Activated CD8-positive, alpha-beta memory T cell treated with anti-CD3 and anti-CD28 coated beads, Interleukin-2, amount 50 U/mL, for 4 hours (primary cell): ENCODE measurements at places on chromosomes 13 and 19.

GRCh38 chr19:18308051-18308947 is 14.6 kb downstream of the LSM4 start:
- DNase-seq, result no peak

- DNase-seq, result no peak
Measured at GRCh38 chr13:95544293-95544692, 8.2 kb upstream of the CLDN10 start.

DNA sequence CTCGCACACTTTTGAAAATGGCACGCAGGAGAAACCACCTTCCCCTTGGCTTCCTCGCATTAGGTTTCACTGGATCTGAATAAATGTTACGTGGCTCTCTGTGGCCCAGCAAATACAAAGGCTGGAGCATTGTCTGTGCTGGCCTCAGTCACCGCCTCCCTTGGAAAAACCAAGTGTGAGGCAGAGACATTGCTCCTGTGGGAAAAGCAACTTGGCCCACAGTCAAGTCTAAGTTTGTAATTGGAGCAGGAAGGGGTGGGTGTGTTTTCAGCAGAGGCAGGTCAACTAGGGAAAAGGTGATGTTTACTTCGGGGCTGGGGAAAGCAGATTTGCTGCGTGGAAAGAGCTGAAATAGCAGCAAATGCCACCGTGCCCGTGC is 101.6 kb downstream of the IRS2 start:
- no peak for DNase-seq

DNA sequence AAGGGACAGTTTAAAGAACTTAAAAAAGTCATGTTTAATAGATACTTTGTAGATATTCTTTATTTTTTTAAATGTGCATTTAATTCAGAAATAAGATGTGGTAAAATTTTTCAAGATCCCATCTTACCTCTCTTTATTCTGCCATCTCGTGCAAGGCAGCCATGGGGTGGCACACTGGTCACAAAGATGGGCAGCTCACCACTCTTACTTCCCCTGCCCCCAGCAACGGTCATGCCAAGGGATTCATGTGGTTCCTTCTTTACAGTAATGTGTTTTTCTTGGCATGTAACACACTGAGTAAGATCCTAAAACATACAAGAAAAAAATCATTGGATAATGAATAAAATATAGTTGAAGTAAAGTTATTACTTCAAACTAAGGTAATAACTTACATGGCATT is 64.2 kb downstream of the LNX2 start:
- no peak for DNase-seq
